Epithelial cell of alveolus of lung (primary cell): ENCODE measurements at places on chromosomes 2 and 18. TPM values are rescaled to one million over a fixed set of nuclear protein-coding genes. Genes with fewer than 3 reads are reported as not detected.

The YES1 gene
- 77.9 and 132 TPM in 2 replicates for total RNA-seq

The PROKR1 gene
- 0.08 and 0.13 TPM in 2 replicates for total RNA-seq

The SPR gene
- 12.8 and 14.0 TPM in 2 replicates for total RNA-seq

The MC5R gene
- not detected in 2 replicates for total RNA-seq

The EDAR gene
- not detected in 2 replicates for total RNA-seq

The CYP27C1 gene
- total RNA-seq: 0.26 and 0.48 TPM in 2 replicates

The OTOS gene
- not detected in 2 replicates for total RNA-seq

The IL36RN gene
- total RNA-seq: not detected in 2 replicates

The DIS3L2 gene
- total RNA-seq: 14.6 and 16.6 TPM in 2 replicates

The DSC3 gene
- 1.4 and 2.5 TPM in 2 replicates for total RNA-seq

The ZNF385B gene
- total RNA-seq: not detected in 2 replicates

The MARCO gene
- not detected in 2 replicates for total RNA-seq

The B4GALT6 gene
- 1.7 and 4.8 TPM in 2 replicates for total RNA-seq

The UGT1A5 gene
- total RNA-seq: not detected in 2 replicates

The RGPD3 gene
- under 0.01 and 0.13 TPM in 2 replicates for total RNA-seq

The PECR gene
- 4.6 and 7.0 TPM in 2 replicates for total RNA-seq

The GCKR gene
- total RNA-seq: 0.24 and 0.39 TPM in 2 replicates

The FOXI3 gene
- not detected in 2 replicates for total RNA-seq

The RNF152 gene
- 10.0 and 11.6 TPM in 2 replicates for total RNA-seq

The CCDC141 gene
- 0.08 TPM in 1 of 2 replicates, not detected in the other for total RNA-seq

The SFT2D3 gene
- total RNA-seq: 4.8 and 8.5 TPM in 2 replicates

The CD302 gene
- 11.5 and 43.2 TPM in 2 replicates for total RNA-seq

The ATP6V1B1 gene
- 0.40 and 4.1 TPM in 2 replicates for total RNA-seq

The FBXO15 gene
- total RNA-seq: 0.91 TPM in 1 of 2 replicates, not detected in the other

The SPHKAP gene
- 0.08 and 0.26 TPM in 2 replicates for total RNA-seq

The HES6 gene
- 2.2 and 4.1 TPM in 2 replicates for total RNA-seq

The CLEC4F gene
- not detected in 2 replicates for total RNA-seq

The RMC1 gene
- 17.3 and 21.1 TPM in 2 replicates for total RNA-seq

The TCF23 gene
- not detected in 2 replicates for total RNA-seq
